ENCODE measurements at places on chromosomes 12 and 14.
A peak's percentile ranks its signal among the peaks of the same experiment; 100 is the strongest.

- DNase-seq = peak; percentile 69
Observed at GRCh38 chr14:63204407-63205043, at the start of gene RHOJ. RHOJ (plus strand) TSS chr14:63204443; CDS start chr14:63204870, 427 bp downstream.

- DNase-seq = no peak
Observed at GRCh38 chr14:69610020-69610873, 1.1 kb upstream of the SUSD6 start.

DNA sequence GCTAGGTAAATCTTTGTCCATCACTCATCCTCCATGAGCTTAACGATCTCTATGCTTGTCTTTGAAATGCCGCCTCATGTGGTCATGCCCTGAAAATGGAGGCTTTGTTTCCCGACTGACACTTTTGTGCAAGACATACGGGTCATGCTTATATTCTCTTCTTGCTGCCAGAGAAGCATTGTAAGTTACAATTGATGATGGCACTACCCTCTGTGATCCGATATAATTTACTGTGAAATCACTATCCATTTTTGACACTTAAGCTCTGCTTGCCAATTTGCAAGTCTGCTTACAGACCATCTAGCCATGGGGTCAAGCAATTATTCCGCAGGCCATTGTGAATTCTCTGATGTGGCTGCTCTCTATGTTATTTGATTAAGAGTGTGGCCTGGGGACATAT is 650.0 kb downstream of the FLRT2 start:
- DNase-seq = no peak

GRCh38 chr12:6734506-6735387 is 10.9 kb downstream of the COPS7A start:
- no peak for DNase-seq

- DNase-seq = no peak
Observed at GRCh38 chr14:53896726-53897125, 59.9 kb downstream of the BMP4 start.

DNA sequence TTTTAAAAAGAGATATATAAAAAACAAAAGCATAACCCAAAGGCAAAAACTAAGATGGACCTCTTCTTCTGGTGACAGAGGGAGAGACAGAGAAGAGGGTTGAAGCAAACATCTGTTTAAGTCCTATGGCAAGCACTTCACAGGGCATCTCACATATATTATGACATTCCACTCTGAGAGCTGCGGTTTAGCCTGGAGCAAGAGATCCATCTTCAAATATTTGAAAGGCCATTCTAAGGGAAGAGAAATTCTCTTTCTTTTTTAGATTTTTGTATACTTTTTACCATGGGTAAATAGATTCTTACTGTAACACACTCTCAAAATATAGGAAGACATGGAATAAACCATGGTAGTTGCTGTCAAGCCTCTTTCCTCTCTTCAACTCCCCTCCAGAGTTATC is 204.1 kb downstream of the GXYLT1 start:
- no peak for DNase-seq

DNA sequence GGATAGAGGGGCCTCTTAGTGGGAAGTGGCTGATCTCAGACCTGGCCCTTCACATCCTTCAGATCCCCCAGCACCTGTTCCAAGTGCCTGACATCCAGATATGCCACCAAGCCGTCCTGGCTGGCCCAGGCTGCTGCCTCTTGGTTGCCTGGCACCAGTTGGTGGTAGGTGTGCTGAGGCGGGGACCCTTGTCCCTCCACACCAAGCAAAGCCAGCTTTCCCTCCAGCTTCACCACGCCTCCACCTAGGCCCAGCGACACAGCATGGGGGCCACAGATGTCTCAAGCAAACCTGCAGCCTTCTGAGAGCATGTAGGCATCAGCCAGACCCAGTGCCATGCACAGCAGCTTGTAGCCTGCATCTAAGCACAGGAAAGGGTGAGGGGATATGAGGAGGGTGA is 3.5 kb upstream of the CD63 start:
- no peak for DNase-seq

DNA sequence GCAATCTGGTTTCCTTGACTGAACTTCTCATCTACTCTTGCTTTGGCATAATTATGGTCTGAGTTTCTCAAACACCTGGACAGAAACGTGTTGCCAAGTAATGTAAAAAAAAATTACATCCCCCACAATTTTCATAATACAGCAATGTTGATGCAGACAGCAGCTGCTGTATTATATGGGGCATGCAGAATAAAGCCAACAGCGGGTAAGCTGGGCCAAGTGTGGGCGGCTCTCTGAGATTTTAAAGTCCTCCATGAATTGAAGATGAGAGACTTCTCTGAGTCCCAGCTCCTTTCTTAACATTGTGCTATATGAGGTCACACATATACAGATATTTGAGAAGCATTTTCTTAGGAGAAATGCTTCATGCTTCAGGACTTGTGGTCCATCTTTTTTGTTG is 881.2 kb downstream of the GALC start:
- no peak for DNase-seq

- no peak for DNase-seq
Observed at GRCh38 chr14:31543969-31544799, 17.0 kb upstream of the NUBPL start.

DNA sequence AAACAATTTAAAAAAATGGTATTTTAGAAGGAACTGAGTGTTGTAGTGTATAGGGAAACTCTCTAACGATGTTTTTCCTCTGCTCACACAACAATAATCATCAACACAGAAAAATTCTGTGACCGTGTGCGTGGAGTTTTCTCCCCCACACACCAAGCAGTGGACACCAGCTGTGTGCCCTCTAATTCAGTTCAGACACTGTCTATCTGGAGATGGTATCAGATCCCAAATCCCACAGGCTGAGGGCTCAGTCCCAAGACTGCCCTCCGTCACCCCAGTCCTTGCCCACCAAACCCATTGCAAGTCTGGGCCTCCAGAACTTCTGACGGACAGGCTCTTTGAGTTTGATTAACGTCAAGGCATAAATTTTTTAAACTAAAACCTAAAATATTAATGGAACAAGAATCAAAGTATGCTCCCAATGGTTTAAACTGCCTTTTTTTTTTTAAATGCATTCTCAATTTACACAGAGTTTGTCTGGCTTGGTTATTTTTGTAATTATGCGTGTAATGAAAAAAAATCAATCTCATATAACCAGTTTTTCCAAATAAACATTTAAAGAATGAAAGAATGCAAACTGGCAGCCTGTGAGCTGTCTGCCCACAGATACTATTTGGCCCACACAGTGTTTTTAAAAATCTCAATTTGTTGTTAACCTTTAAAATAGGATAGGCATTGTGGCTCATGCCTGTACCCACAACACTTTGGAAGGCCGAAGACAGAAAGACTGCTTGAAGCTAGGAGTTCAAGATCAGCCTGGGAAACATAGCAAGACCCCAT is 19.2 kb downstream of the BLTP3B start:
- no peak for DNase-seq

DNA sequence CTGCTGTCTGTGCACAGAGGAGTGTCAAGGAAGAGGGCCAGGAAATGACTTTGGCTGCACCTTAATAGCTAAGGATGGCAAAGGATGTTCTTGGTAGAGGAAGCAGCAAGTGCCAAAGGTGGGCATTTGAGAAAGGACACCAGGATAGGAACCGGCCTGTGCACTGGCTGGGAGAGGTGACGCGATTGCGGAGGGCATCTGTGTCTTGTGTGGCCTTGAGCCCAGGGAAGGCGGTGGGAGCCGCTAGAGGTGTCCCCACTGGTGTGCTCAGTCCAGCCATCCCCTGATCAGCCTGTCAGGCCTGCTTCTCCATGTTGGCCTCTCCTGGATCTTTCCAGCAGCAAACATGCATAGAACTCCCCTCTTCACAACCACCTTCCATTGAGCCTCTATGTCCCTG is 30.2 kb downstream of the PAPLN start:
- DNase-seq = no peak

DNA sequence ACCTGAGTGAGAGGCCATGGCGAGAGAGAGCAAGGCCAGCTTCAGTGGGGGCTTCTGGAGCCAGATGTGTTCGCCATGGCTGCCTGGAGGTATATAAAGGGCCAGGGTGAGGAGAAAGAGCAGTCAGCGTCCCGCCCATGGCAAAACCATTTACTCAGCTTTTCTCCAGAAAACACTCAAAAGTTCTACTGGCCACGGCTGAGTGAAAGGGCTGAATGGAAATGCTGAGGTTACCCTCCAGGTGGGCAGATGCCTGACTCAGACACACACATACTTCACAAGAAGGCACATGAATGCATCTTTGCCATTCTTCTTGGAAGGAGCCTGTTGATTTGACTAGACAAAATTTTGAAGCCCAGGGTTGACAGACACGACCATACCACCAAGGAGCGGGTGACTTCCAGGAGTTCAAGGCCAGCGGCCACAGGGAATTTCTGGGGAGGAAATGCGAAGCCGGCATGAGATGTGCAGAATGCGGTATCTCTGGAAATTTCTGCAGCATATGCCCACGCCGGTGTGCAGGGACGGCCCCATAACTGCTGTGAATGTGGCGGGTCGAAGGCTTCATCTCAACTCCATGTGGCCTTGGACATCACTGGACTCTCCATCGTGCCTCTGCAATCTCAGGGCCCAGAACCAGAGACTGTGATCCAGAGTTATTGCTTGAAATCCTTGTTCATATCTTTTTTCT is at the start of gene IL31:
IL31 (minus strand) TSS at position 67 of the 691 bp plus-strand sequence; CDS start at position 18, 49 bp downstream.
- no peak for DNase-seq

GRCh38 chr14:24385524-24385923 is 13.3 kb upstream of the NYNRIN start:
- DNase-seq = no peak

GRCh38 chr12:124399622-124400021 is 104.7 kb downstream of the RFLNA start:
- no peak for DNase-seq

GRCh38 chr14:101620821-101621785 is 59.8 kb downstream of the DIO3 start:
- no peak for DNase-seq

DNA sequence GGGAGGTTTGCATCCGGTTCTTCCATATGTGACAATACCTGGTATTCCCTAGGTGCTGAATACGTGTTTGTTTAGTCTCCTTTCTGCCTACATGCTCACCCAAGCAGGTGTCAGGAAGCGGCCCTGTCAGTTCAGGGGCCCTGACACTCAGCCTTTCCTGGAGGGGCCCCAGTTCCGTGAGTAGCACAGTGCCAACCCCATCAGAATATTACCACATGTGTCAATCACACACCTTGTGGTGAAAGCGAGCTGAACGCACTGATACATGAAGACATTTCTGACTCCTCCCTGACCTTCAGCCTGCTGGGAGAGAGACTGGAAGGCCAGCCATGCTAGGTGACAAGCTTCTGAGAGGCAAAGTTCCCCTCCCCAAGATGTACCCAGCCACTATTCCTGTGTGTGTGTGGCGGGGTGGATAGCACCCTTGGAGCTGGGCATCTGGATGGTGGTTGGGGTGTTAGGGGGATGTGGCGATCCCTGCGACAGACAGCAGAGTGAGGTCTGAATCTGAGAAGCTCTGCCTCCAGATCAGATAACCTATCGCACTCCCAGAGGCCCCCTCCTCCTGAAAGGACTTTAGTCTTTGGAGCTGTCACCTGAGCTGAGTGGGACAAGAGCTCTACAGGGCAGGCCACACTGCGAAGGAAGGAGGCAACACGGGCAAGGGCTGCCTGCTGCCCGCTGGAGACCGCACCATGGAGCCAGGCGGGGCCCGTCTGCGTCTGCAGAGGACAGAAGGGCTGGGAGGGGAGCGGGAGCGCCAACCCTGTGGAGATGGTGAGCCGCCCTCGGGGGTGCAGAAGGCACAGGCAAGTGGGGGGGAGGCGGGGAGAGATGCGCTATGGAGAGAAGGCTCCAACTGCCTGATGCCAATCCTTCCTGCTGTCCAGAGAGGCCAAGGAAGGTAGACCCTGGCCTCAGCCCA is at the start of gene SOAT2:
SOAT2 (plus strand) TSS at position 604 of the 925 bp plus-strand sequence; CDS start at position 696, 92 bp downstream.
- DNase-seq = no peak

GRCh38 chr12:95723693-95724384 is 66.7 kb downstream of the NTN4 start:
- no peak for DNase-seq

- DNase-seq = no peak
Observed at GRCh38 chr12:70444903-70445302, 78.8 kb downstream of the KCNMB4 start.

DNA sequence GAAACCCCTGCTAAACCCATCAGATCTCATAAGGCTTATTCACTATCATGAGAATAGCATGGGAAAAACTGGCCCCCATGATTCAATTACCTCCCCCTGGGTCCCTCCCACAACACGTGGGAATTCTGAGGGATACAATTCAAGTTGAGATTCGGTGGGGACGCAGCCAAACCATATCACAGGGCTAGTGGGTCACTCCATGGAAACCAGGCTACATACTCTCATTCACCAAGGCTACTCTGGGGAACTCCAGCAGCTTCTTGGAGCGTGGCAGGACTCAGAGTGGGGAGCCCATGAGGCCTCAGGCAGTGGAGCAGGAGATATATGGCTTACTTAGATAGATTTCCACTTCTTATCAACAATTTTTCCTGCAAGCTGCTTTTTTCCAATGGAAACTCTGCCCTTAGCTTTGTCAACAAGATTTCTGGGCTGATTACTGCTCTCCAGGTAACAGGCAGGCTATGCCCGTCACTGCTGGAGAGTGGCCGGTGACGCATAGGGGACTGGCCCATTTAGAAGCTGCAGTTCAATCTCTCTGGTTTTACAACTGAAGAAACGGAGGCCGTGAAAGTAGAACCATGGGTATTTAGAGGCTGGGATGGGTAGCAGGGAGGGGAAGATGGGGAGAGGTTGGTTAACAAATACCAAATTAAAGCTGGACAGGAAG is 16.5 kb downstream of the VDR start:
- DNase-seq = no peak

- DNase-seq = no peak
Observed at GRCh38 chr12:111074559-111074958, 154.2 kb upstream of the MYL2 start.

DNA sequence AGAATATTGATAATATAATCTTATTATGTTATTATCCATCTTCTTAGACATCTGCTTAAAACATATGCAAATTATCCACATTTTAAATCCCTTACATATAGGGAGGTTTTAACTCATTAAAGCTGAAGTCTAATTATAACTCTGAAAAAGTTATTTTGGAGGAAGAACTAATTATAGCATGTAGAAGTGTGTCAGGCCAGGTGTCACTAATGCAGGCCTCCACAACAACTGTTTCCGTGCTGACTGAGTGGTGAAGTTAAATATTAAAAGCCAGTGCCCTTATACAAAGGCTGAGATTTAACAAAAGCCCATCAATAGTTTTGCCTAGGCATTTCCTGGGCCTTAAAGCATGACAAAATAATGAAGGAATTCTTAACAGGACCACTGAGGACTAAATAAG is 157.4 kb downstream of the LRRK2 start:
- no peak for DNase-seq

- DNase-seq = no peak
Observed at GRCh38 chr14:97866195-97866594, 1069.0 kb downstream of the VRK1 start.

DNA sequence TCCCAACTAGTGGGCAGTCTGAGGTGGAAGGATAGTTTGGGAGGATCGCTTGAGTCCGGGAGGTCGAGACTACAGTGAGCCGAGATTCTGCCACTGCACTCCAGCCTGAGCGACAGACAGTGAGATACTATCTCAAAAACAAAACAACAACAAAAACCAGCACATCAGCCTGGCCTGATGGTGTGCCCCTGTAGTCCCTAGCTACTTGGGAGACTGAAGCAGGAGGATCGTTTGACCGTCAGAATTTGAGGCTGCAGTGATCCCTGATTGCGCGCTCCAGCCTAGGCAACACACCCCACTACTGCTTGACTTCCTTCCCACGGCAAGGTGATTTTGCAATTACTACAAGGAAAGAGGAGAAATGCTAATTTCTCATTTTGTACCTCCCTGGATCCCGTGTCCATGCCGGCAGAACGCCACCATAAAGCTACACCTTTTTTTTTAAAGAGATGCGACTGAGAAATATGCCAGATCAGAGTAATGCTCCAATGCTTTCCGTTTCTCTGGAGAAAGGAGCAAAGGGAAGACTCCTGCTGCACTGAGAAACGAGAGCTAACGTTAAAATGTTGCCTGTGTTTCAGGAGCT is 672 bp upstream of the SCFD1 start:
- peak; percentile 20 for DNase-seq
